Stimulated activated CD8-positive, alpha-beta memory T cell treated with anti-CD3 and anti-CD28 coated beads, Interleukin-4, amount 100 ng/mL, for 24 hours (primary cell): ENCODE measurements at places on chromosomes 13 and 19.

DNA sequence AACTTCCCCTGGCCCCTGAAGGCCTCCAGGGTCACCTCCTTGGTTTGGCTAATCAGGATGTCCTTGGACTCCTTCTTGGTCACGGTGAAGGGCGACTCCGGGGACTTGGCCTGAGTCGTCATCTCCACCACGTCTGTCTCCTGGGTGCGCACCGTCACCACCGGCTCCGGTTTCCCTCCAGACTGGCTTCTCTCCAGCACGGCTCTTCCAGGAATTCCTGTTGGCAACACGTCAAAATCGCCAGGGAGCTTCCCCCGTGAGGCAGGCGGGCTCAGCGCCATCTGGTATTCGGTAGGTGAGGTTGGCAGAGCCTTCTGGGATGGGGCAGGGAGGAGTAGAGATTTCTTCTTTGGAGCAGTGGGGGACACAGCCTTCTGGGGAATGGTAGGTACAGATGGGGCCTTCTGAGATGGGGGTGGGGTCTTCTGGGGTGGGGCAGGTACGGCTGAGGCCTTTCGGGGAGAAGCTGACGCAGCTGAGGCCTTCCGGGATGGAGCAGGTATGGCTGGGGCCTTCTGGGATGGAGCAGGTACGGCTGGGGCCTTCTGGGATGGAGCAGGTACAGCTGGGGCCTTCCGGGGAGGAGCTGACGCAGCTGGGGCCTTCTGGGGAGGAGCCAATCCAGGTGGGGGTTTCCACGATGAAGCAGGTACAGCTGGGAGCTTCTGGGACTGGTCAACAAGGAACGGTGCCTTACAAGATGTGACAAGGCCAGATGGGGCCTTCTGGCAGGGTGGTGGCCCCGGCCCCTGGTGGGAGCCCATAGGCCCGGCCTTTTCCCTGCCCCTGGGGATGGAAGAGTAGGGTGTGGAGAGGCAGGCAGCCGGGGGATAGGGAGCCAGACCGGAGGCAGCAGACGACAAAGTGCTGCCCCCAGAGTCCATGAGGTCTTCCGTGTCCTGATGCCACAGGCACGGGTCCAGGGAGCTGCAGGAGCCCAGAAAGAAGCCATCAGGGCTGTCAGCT, 3.8 kb downstream of the GARIN5B start:
- no peak for DNase-seq

- no peak for DNase-seq
Measured at GRCh38 chr13:21079761-21080592, 18.6 kb upstream of the LATS2 start.

DNA sequence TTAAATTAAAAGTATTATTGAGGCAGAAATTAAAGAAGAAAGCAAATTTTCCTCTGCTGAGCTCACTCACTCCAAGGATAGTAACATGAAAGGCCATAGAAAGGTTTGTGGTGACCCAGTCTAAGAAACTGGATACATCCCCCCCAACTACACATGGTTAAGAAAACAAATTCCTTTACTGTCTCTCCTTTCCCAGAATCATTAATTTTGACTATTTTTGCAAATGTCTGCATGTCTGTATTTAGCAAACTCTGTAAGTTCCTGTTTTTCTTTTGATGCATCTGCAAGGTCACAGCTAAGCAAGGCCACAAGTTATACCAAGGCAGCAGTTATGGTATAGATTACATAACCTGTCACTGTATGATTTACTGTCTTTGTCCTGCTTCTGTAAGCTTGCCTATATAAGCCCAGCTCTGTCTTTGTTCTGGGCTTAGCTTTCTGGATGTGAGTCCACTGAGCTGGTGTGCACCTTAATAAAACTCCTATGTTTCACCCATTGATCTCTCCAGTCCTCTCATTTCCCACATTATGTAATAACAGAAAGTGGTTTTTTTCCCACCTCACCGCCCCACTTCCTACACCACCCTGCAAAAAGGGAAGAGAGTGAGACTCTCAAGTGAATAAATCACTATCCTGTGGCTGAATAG, 8.5 kb upstream of the ZNF83 start:
- no peak for DNase-seq

- DNase-seq: no peak
Measured at GRCh38 chr13:53073711-53074110, 45.1 kb downstream of the OLFM4 start.

GRCh38 chr13:43129511-43130110, 106.2 kb downstream of the DNAJC15 start:
- no peak for DNase-seq

- DNase-seq: no peak
Measured at GRCh38 chr19:49837009-49837310, 14.0 kb upstream of the PTOV1 start.

DNA sequence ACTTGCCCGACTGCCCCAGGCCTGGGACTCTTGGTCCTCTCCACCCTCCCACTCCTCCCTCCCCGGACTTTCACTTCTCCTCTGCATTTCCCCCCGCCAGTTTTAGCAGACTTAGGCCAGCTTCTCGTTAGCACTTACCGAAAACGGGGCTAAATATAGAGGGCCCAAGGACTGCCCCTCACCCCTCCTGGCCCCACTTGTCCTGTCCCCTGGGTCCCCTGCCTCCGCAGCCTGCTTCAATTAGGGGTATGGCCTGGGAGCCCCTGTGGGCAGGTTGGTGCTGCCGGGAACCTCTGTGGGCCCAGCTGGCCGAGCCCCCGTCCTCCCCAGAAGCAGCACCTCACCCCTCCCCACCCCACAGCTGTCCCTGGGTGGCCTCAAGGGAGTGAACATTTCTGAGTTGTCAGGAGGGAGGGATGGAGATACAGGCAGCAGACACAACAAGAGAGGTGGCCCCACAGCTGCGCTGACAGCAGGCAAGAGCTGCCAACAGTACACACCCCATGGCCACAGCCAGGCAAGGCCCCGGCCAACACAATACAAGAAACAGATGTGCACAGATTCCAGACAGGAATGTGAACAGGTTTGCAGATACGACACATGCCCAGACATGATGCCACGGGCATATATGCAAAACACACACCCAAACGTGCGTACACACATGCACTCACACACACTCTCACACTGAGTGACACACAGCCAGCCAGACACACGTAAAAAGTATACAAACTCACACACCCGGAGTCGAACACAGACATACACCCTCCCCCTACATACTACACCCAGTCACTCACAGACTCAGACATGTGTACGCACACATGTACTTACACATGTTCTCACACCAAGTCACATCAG, 2.6 kb downstream of the POU2F2 start:
- no peak for DNase-seq

- DNase-seq: no peak
Measured at GRCh38 chr13:39672378-39673132, 17.1 kb downstream of the COG6 start.

DNA sequence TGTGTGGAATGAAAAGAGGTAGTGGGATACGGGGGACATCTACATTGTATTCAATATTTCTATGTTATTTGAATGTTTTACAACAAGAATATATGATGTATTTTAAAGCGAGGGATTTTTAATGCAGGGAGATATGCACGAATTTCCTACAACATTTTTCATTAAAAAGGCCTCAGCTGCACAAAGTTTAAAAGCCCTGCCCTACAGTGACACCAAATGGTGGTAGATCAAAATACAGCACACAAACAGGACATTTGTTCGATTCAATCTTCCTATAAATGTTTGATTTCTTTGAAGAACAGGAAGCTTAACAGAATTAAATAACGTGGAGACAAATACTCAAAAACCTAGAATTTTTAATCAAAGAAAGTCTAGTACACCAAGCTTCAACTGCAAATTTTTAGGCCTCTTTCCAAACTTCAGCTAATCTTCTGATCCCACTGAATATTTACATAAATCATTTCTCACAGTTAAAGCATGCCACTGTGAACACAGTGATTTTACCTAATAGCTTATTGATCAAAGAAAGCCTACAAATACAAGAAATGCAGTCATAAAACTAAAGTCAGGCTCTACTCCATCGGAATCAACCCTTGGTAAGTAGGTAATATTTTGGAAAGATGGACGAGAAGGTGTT, 257.2 kb downstream of the DIAPH3 start:
- no peak for DNase-seq

- peak; percentile 55 for DNase-seq
Measured at GRCh38 chr13:99380921-99381645, 73.9 kb upstream of the GPR183 start.

- no peak for DNase-seq
Measured at GRCh38 chr19:18253716-18254115, 20.5 kb downstream of the IQCN start.

DNA sequence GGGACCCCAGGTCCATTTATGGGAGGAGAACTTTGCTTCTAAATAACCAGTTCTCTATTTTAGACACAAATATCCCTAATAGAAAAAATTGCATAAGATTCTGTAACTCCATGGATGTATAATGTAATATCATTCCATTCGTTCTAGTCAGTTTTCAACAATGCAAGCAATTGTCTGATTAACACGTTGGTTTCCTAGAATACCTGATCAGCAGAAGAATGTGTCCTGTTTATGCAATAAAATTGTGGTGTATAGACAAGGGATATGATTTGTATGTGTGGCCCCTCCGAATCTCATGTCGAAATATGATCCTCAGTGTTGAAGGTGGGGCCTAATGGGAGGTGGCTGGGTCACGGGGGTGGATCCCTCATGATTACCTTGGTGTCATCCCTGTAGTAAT, 62.1 kb downstream of the RUBCNL start:
- DNase-seq: no peak

DNA sequence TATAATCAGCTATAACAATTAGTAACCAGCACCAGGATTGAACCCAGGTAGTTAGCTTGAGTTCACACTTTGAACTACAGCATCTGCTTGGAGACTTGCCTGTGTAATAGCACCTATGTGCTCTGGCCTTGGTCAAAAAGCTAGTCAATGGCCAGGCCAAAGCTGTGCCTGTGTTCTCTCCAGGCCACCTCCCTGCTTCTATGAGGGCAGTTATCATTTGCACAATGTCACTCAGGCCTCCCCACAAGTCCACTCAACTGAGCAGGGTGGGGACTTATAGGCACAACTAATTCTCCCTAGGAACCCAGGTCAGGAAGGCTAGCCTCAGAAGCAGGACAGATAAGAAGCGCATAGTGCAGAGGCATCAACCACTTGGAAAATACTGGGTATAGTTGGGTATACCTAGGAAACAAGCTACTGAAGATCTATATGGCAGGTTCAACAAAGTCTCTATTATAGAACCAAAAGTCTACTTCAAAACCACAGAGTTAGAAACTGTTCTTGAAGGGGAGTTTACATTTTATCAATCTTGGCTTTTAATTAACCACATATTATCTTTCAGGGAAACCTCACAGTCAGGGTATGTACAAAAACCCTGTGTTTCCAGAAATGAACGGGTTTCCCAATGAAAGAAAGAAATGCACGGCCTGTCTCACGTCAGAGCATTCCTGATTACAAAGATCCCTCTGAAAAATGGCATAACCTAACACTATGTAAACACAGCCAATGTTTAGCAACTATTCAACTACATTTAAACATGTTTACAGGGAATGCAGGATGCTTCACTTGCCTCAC, 140.9 kb downstream of the ABCC4 start:
- no peak for DNase-seq

- DNase-seq: no peak
Measured at GRCh38 chr19:32322541-32322940, 22.9 kb upstream of the ZNF507 start.

GRCh38 chr13:113148940-113149503, 9.4 kb upstream of the PROZ start:
- DNase-seq: no peak

DNA sequence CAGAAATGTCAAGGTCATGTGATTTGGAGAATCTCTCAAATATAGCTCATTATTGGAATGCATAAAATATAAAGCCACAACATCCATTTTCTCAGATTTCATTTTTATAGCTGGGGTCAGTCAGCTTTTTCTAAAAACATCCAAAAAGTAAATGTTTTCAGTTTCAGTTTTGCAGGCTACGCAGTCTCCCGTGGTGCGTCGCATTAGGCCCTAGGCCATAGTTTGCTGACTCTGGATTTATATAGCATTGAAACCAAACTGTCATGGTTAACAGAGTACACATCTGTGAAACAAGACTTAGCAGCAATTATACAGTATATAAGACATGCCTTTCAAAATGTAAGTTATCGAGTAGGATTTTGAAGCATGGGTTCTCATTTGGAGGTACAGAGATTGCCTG, 140.0 kb downstream of the IRS2 start:
- DNase-seq: no peak
